HT1080 (cell line): ENCODE measurements at places on chromosomes 11 and 22. TPM values are rescaled to one million over a fixed set of nuclear protein-coding genes. Genes with fewer than 3 reads are reported as not detected.

DNA sequence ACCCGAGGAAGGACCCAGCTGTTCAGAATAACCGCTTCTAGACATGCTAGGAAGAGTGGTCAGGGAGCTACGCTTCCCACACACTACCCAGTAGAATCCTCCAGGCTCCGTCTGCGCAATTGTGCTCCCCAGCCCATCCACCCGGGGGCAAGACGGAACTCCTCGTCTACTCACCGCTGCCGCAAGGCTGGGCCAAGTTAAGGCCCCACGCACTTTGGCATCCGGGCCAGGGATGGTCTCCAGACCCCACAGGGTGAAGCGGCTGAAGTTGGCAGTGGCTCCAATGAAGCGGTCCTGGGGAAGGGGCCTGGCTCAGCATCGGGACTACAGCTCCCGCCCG lies 757 bp downstream of the RNASEH2C start:
- DNase-seq, result no peak

Gene OLFML1
- 0.20 TPM in 1 of 2 replicates, not detected in the other for total RNA-seq

Gene ANKK1
- total RNA-seq, result not detected in 2 replicates

DNA sequence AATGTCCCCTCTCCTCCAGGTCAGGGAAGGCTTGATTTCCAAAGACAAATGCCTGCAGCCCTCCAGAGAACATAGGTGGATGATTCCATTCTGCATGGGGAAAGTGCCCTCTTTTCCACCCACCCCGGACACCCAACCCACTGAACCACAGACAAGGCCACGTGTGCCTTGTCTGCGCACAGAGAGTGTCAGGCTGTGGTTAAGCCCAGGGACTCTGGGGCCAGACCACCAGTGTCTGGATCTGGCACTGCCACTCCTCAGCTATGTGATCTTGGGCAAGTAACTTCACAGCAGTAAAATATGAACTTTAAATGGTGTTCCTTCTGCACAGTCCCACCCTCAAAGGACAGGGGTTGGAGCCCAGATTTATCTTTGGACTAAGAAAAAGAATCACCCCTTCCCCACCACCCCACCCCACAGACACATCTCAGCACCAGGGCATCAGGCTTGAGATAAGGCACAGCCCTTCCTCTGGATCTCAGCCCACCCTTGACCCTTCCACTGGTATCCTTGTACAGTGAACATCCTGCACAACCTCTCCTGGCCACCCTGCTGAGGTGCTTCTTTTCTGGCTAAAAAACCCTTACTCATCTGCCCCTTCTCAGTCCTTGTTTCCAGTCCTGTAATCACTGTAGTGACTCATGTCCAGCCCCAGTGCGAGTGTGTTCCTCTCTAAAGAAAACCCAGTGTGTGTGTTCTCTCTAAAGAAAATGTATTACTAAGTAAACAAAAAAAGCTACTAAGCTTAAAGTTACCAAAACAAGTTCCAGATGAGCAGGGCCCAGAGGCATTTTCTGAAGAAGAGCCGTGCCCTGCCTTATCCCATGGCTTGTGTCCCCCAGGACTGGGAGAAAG lies 1.9 kb upstream of the PTGDR2 start:
- peak; percentile 69 for DNase-seq

DNA sequence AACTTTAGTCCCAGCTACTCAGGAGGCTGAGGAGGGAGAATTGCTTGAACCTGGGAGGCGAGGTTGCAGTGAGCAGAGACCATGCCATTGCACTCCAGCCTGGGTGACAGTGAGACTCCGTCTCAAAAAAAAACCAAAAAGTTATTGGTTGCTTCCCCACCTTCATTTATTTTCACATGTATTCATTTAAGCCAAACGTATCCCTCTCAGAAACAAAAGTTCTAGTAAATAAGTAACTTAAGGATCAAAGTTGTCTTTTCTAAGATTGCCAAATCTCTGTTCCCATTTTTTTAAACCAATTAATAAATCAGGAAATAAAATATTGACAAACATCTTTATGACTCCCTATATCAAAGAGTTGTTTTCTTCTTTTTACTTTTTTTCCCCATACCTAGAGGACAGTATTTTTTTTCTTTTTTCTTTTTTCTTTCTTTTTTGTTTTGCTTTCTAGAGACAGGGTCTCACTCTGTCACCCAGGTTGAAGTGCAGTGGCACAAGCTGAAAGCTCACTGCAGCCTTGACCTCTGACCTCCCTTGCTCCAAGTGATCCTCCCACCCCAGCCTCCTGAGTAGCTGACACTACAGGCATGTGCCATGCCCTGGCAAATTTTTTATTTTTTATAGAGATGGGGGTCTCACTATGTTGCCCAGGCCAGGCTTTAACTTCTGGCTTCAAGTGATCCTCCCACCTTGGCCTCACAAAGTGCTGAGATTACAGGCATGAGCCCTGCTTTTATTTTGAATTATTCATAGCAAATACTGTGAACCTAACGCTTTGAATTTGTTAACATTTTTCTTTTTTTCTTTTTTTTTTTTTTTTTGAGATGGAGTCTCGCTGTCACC lies 11.4 kb downstream of the ZFTA start:
- DNase-seq, result no peak

DNA sequence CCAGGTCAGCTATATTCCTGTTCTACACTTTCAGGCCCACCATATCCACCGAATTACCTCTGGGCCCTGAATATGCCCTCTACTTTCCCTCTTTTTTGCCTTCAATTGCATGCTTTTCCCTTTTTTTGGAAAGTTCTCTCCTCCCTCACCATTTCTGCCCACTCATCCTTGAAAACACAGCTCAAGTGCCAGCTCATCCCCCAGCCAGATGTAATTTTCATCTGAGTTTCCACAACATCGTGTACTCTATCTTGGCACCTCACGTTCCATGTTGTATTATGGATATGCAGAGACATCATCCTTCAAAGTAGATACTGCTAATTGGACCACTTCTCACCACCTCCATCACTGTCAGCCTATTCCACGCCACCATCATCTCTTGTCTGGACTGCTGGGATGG lies 129.8 kb upstream of the HSD17B12 start:
- DNase-seq, result no peak

- no peak for DNase-seq
These were observed 7.6 kb downstream of the CLDN5 start for GRCh38 chr22:19516378-19517170.

DNA sequence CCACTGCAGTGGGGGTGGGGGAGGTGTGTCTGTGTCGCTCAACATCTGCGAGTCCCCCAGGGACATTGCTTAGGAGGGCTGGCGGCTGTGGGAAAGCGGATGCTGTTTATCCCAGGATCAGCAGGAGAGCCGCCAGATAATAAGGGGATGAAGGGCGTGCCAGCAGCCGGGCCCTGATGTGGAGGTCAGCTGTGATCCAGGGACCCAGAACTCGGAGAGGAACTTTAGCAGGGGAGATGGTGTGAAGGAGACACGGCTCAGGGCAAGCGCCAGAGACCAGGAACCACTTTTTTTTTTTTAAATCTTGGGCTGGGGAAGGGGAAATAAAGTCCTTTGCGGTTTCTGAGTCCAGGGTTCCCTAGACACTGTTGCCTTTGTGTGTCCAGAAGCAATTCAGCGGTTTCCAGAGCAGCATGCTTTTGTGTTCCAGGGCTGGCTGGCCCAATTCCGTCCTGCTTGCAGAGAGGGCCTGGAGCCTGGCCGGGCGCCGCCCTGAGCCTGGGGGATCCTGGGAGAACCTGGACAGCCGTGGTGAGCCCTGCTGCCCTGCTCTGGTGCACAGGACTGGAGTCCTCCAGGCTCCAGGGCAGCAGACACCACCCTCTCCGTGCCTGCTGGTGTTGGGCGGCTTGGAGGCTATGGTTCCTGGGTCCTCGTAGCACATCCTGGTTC lies at the start of gene GRAMD4:
Gene GRAMD4, plus strand, starts transcription at position 557 of the 672 bp plus-strand sequence. CDS start 6,414 bp downstream, outside the sequence.
- DNase-seq, result peak; percentile 17

DNA sequence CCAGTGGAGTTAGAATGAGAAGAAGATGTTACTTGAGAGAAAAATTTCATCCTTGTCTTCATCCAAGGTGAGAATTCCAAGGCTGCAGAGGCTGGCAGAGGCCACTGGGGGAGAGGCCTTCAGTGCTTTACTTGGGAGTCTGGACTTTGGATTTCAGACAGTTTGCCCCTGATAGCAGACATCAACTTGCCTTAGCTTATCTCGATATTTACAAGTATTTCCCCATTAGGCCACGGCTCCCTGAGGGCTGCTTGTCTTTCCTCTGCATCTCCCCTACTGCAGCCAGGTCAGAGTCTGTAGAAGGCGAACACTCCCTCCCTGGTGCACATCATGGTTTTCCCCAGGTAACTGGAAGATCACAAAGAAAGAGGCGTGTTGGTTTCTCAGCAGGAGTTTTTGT lies 29.9 kb upstream of the BSX start:
- no peak for DNase-seq

Gene NOX4
- 12.5 and 16.6 TPM in 2 replicates for total RNA-seq

Gene RANBP1
- 801 and 856 TPM in 2 replicates for total RNA-seq

DNA sequence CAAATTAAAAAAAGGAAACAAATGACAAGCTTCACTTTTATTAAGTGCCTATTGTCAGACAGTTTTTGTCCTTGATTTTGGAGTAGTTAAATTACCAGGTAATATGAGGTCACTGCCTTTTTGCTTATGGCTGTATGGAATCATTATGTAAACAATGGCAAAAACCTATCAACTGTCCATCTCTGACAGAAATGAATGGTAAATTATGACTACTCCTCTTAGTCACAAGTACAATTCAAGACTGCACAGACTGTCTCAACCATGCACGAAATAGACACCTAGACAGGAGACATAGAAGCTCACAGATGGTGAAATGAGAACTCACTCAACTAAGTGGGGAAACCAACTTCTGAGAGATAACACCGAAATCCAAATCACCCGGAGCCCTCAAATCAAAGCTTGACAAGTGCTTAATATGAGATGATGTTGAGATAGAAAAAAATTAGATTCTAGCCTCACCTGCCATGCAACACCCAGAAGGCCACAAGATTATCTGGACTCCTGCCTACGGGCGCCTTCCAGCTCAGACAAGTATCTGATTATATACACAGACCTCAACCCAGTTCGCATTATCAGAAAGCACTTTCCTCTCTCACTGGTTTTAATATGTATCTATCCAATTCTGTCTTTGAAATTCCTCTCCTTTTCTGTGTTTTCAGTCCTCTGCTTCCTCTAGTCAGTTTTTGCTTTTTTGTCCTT lies 199.3 kb downstream of the CADM1 start:
- peak; percentile 38 for DNase-seq

DNA sequence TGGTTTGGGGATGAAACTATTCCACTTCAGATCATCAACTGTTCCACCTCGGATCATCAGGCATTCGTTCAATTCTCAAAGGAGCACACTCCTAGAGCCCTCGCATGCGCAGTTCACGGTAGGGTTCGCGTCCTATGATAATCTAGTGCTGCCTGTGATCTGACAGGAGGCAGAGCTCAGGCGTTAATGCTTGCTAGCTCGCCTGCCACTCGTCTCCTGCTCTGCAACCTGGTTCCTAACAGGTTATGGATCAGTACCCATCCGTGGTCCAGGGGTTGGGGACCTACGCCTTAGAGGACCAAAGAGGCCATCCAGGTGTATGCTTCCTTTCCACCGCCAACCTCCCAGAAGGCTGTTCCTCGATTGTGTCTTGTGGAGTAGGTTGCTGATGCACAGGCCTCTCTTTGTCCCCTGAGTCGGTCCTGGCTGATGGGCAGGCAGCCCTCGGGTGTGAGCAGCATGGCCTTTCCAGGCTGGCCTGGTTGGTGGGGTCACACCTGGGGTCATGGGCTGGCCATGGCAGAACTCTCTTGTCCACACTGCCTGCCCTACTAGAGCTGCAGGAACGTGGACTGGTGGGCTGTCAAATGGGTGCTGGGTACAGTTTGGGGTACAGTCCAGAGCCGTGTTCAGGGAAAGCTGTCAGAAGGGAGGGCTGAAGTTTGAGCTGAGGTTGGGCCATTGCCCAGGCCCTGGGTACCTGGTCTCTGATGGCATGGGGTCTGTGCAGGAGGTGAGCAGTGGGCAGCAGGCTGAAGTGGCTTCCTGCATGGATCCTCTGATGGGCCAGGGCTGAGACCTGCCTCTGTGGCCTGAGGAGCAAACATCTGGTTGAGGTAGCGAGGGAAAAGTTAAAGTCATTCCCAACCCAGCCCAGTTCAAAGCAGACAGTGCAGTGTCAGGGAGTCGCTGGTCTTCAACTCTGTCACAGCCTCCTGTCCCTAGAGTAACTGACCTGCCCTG lies 11.1 kb downstream of the PRDM11 start:
- DNase-seq, result no peak

- DNase-seq, result no peak
These were observed 16.3 kb upstream of the AGBL2 start for GRCh38 chr11:47731475-47731874.

DNA sequence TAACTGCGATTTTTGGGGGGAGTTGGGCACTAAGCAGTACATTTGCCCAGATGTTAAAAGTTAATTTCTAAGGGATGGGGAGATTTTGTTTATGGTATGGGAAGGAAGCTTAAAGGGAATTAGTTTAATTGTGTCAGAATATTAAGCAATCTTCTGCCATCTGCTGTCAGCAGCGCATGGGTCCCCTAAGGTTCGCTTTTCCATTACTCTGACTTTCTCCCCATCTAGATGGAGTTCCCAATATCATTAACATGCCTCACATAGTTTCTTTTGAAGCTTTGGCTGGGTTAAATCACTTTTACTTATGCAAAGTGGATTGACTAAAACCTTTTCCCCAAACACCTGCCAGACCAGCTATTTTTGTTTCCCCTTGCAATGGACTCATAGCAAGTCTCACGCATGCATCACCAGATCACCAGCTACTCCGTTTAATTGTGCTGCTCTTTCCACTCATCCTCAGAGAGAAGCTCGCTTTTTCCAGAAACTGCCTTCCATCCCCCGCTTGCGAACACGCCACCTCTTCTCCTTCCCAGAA lies 172.7 kb downstream of the FAT3 start:
- DNase-seq, result no peak

DNA sequence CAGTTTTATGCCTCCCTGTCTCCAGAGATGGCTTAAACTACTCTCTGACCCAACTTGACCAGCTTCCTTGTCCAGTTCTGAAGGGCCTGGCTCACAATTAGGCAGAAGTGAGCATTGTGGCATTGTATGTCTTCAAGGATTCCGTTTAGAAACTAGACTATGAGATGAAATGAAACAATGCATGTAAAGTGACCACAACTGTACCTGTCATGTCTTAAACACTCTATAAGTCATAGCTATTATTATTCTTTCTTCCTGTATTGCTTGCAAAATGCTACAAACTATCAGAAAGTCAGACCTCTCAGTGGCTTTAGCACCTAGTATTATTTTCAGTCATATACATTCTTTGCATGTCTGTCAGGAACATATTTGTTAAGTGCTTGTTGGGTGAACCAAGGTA lies 127.9 kb upstream of the MTMR2 start:
- DNase-seq, result no peak

Gene TTC38
- 21.7 and 26.0 TPM in 2 replicates for total RNA-seq

Gene BACE1-AS
- total RNA-seq, result 1.3 and 3.8 TPM in 2 replicates

DNA sequence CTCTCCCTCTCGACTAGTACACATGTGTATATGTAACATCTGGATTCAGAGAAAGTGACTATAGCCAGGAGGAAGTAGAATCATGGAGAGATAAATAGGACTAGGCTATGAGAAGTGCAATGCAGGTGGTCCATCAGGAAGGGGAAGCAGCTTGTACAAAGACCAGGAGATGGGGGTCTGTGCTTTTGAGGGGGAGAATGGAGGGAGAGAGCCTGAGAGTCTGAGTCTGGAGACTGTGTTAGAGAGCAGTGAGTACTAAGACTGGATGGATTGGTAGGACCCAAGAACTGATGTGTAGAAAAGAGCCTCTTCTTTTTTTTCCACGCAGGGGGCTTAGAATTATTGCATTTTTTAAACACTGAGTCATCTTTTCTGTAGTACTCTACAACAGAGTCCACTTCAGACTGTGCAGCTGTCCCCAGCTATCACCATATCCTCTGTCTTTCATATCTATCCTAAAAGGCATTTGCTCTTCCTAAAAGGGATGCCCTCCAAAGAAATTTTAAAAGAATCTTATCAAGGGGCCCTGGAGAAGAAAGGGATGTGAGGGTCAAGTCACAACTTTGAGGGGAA lies 80.4 kb downstream of the BDNF start:
- peak; percentile 57 for DNase-seq

- peak; percentile 85 for DNase-seq
These were observed 979.7 kb downstream of the NTM start for GRCh38 chr11:132349811-132350733.
